Chondrocyte (in vitro differentiated cells): ENCODE measurements at places on chromosomes 16 and 17. TPM values are rescaled to one million over a fixed set of nuclear protein-coding genes. Genes with fewer than 3 reads are reported as not detected.

DNA sequence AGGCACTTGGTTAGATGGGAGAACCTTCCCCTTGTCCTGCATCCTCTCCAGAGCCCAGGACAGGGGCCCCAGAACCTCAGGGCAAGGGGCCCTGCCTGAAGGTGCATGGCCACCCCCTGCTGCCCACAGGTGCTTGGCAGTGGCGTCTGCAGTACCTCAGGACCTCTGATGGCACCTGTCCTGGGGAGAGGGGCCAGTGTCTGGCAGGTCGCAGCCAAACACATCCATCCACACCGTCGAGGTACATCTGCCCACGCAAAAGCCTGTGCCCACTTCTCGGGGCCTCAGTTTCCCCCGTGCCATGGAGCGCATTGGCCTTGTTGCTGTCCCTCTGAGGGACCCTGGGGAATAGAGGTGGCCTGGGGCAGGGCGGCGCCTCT is 9.3 kb downstream of the MAP2K3 start:
- H3K36me3 ChIP-seq, result peaks cover 1% of the 10 kb centered on the region
- H3K27me3 ChIP-seq, result no peaks in the 10 kb centered on the region
- H3K27ac ChIP-seq, result no peak overlapping the region
- H3K4me1 ChIP-seq, result peaks cover 9% of the 10 kb centered on the region
- H3K4me3 ChIP-seq, result no peak overlapping the region

DNA sequence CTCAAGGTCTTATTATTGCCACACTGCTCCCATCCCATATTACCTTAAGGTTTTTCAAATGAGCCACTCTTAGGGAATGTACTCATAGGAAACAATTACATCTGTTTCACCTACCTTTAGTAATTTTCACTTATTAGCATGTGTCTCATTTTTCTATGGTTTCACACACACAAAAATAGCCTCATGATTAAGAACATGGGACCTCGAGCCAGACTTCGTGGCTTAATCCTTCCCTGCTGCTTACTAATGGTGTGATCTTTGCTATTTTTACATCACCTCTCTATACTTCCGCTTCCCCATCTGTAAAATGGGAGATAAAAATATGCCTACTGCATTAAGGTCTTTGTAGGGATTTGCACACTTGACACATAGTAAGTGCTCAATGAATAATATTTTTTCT is 38.5 kb downstream of the OTOA start:
- no peaks in the 10 kb centered on the region for H3K36me3 ChIP-seq
- no peak overlapping the region for H3K27ac ChIP-seq
- peaks cover 5% of the 10 kb centered on the region for H3K27me3 ChIP-seq
- no peak for DNase-seq

DNA sequence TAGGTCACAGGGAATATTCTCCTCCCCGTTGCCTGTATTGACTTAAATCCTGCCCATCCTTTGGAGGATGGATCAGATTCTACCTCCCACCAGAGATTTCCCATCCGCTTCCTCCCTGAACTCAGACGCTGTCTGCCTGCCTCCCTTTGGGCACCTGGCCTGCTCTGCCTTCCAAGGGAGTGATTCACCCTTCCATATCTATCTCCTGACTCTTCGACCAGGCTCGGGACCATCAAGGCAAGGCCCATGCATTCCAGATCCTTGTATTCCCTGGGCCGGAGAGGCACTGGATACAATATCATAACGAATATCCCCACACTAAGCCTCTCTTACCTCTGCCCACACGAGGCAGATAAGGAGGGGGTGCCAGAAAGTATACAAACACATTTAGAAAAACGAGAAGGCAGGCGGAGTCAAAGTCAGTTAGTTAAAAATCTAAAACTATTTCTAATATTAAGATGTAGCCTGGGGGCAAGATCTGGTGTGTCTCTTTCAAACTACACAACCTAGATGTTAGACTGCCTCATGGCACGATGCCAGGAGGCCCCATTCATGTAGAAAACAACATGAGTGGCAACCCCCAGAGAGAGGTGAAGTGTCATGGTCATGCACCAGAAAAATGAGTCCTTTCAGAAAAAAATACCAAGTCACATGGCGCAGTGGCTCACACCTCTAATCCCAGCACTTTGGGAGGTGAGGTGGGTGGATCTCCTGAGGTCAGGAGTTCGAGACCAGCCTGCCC is 9.2 kb downstream of the PMP22 start:
- H3K4me3 ChIP-seq, result no peak overlapping the region
- peak overlapping the region; percentile 42 for H3K27ac ChIP-seq
- H3K27me3 ChIP-seq, result no peaks in the 10 kb centered on the region
- no peak for DNase-seq
- peaks cover 53% of the 10 kb centered on the region for H3K4me1 ChIP-seq
- peaks cover 40% of the 10 kb centered on the region for H3K36me3 ChIP-seq

- H3K27me3 ChIP-seq, result no peaks in the 10 kb centered on the region
- H3K4me1 ChIP-seq, result peaks cover 55% of the 10 kb centered on the region
- no peak overlapping the region for H3K4me3 ChIP-seq
- H3K36me3 ChIP-seq, result peaks cover 16% of the 10 kb centered on the region
- DNase-seq, result no peak
- no peak overlapping the region for H3K27ac ChIP-seq
Observed at GRCh38 chr16:88390265-88390664, 7.5 kb downstream of the ZNF469 start.

DNA sequence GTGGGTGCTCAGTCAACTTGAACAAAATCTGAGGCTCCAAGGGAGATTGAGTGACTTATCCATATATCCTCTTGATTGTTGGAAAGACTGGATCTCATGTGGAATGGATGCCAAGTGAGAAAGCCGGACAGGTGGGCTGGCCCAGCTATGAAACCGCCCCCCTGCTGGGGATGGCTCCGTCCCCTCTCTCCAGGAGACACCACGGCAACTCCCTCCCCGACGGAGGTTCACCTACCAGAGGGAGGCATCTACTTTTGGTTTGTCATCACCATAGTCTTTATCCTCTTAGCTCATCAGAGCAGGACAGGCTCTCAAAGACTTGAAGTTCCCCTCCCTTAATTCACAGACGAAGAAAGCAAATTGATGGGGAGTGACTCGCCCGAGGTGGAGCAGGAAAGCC is 1.8 kb upstream of the ALG1 start:
- H3K36me3 ChIP-seq, result peaks cover 2% of the 10 kb centered on the region
- H3K4me3 ChIP-seq, result no peak overlapping the region
- peak; percentile 50 for DNase-seq
- peaks cover 15% of the 10 kb centered on the region for H3K27me3 ChIP-seq

- no peak overlapping the region for H3K27ac ChIP-seq
- peaks cover 2% of the 10 kb centered on the region for H3K36me3 ChIP-seq
- no peak overlapping the region for H3K4me3 ChIP-seq
- H3K27me3 ChIP-seq, result peaks cover 38% of the 10 kb centered on the region
- no peaks in the 10 kb centered on the region for H3K4me1 ChIP-seq
Observed at GRCh38 chr17:77654850-77655249, 303.7 kb upstream of the TNRC6C start.

DNA sequence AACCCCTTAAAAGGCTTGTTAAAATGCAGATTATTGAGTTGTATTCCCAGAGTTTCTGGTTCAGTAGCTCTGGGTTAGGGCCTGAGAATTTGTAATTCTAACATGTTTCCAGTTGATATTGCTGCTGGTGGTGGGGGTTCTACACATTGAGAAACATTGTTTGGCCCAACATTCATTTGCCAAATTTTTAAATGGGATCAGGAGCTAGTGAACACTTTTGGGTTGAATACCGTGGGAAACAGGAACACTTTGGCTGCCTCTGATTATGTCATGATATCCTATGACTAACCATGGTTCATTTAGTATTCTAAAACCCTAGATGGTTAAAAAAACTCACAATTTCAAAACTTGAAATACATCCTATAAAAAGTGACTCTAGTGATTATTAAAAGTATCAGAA is 89.3 kb downstream of the RPGRIP1L start:
- DNase-seq, result no peak
- H3K27me3 ChIP-seq, result no peaks in the 10 kb centered on the region
- H3K36me3 ChIP-seq, result peaks cover 8% of the 10 kb centered on the region
- H3K4me3 ChIP-seq, result no peak overlapping the region
- H3K4me1 ChIP-seq, result peaks cover 8% of the 10 kb centered on the region

Gene CLEC19A
- not detected in 3 replicates for total RNA-seq

Gene CCL18
- total RNA-seq, result not detected in 3 replicates
